ENCODE measurements at places on chromosomes 2 and 18.

DNA sequence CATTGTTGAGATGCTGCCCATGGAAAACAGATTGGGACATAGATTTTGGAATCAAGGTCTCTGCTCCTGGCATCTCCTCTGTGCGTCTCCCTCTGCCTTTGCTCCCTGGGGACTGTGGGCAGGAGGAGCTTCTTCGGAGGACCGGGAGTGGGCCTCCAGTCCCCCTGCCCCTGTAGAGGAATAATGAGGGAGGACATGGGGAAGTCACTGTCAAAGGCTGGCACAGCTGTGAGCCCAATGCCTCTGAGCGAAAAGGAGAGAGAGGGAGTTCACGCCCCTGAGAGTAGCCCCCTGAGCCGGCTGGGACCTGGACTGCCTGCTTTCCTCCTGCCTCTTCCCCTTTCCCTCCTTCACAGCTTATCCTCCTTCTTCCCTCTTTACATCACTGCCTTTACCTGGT, 195.0 kb downstream of the LOXHD1 start:
- no peak for DNase-seq

GRCh38 chr2:231795525-231796327, 9.5 kb downstream of the COPS7B start:
- no peak for DNase-seq

DNA sequence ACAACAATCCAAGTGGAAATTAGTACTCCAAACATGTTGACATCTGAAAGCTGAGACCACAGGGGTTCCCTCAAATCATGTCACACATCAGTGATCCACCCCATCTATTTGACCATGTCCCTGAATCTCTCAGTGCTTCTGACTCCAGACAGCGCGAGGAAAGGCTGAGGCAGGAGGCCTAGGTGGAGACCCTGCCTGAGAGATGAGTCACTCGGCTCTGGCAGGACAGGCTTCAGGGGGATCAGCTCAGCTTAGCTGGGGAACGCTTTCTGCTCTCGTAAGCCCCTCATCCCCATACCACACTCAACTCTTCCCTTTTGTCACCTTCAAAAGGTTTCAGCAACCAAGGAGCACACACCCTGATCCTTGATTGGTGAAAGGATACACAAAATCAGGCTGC, 5.8 kb upstream of the FAM228A start:
- no peak for DNase-seq

- DNase-seq: no peak
These were observed 862 bp downstream of the C18orf54 start for GRCh38 chr18:54358495-54359040.

- DNase-seq: no peak
These were observed 59.3 kb upstream of the ACVR1 start for GRCh38 chr2:157935378-157935906.

GRCh38 chr18:47901624-47902362, 28.7 kb downstream of the SMAD2 start:
- no peak for DNase-seq

DNA sequence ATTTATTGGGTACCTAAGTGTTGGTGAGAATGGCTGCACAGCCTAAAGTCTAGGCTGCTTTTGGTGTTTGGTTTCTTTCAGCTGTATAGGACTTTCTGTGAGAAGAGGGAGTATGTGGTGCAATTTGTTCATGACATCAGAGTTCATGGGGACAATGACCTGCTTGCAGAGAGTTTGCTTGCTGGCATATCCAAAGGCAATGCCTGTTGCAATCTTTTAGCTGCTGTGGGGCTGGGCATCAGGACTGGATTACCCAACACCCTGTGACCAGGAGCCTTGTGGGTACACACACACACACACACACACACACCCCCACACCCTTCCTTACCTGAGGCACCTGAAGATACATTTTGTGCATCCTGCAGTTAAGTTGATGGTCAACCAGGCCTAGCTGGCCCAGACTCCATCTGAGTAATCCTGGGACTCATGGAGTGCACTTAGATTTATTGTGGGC, 68.4 kb downstream of the LIPG start:
- DNase-seq: no peak

DNA sequence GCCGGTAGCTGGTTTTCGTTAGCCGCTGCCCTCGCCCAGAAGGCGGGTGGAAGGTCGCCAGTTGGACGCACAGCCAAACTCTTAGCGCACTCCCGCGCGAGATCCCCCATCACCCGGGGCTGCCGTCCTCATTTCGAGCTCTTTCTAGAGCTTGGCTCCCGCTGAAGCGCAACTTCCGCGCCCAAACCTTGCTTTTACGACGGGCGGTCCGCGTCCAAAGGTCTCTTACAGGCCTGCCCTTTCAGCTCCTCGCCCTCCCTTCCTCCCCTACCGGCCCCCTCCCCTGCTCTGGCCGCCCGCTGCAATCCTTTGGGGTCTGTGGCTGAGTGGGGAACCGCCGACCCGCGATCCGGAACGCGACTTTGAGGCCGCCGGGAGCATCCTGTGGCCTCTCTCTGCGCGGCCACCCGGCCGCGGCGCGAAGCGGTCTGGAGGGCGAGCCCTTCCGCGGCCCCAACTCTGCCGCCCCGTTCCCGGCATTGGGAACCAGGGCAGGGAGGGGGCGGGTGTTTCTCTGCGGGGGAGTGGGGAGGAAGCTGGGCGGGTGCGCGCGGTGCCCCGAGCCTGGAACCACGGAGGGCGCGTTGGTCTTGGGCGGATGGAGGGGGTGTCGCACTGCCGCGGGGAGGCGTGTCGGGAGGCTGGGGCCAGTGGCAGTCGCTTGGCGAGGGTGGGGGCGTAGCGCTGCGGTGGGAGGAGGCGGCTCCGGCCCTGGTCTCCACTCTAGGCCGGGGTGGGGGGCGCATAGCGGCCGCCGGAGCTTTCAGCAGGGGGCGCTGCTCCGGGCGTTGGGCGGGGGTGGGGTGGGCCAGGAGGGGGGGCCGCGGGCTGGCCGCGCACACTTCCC, at the start of gene GDF7:
GDF7 (plus strand) TSS at position 841 of the 847 bp plus-strand sequence. CDS start 96 bp downstream, outside the sequence.
- no peak for DNase-seq

GRCh38 chr2:43391201-43391877, 164.9 kb upstream of the ZFP36L2 start:
- no peak for DNase-seq

GRCh38 chr18:31508781-31509180, 10.8 kb downstream of the DSG2 start:
- no peak for DNase-seq

Measured in activated naive CD4-positive, alpha-beta T cell (primary cell).